Activated T-cell treated with anti-CD3 and anti-CD28 coated beads for 48 hours (primary cell): ENCODE measurements at places on chromosomes 12 and 14.

DNA sequence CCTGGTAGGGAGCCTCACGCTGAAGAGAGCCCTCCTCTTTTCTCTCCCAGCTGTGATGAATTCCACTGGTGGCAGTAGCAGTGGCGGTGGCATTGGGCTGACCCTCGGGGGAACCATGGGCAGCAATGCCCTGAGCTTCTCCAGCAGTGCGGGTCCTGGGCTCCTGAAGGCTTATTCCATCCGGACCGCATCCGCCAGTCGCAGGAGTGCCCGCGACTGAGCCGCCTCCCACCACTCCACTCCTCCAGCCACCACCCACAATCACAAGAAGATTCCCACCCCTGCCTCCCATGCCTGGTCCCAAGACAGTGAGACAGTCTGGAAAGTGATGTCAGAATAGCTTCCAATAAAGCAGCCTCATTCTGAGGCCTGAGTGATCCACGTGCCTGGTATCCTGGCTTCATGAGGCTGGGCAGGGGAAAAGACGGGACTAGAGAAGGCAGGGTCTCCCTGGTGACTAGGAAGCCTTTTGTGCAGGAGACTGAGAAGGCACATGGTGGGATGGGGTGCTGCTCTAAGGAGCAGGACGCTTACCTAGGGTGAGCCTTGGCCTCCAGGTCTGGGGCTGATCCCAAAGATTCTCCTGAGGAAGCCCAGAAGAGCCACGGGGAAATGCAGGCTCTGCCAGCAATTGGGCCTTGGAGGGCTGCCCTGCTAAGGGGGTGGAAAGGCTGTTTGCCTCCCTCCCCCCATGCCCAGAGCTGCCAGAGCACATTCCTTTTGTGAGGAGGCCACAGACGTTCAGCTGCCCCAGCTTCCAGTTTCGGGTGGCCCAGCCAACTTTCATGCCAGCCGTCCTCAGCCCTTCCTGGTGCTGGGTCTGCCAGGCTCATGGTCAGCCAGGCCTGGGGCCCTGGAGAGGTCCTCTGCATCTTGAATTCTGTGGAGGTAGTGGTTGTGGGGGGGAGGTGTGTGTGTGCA is 15.8 kb downstream of the KRT7 start:
- DNase-seq = no peak

DNA sequence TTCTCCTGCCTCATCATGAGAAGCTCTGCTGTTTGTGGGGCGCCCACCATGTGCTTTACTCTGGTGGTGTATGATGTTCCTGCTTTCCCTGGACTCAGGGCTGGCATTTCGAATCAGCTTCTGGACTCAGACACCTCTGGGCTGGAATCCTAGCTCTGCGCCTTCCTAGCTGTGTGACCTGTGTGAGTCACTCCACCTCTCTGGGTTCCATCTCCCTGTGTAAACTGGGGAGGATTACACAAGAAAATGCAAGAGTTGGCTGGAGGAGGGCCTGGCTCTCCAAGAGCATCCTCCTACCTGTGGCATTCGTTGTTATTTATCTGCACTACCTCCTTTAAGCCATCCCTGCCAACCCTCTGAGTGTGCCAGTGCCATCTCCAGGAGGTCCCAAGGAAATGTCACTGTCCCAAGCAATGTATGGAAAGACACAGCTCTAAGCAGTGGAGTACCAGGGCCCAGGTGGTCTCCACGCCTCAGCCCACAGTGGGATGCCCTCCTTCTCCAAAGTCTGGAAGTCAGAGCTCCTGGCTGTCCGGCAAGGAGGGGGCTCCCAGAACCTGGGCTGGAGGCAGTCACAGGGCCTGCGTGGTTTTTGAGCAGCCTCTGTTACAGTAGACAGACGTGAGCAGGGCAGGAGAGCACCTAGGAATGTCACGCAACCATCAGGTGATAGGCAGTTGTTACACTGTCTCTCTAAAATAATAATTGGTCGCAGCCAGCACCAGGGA is 7.3 kb upstream of the TNFAIP2 start:
- DNase-seq = no peak

DNA sequence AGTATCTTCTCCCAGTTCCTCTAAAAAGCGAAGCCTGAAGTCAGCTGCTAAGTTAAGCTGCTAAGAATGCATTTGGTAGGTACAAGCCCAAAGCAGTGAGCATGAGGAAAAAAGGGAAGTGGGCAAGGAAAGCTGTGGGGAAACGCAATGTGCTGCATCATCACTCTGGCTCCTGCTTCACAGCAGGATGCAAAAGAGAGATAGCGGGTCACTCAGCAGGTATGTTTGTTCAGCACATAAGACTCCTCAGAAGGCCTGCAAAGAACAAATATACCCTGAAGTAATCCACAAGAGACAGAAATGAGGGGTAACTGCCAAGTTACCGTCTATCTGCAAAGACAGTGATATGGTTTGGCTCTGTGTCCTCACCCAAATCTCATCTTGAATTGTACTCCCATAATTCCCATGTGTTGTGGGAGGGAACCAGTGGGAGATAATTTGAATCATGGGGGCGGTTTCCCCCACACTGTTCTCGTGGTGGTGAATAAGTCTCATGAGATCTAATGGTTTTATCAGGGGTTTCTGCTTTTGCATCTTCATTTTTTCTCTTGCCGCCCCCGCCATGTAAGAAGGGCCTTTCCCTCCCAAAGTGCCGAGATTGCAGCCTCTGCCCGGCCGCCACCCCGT is 127.4 kb upstream of the EGLN3 start:
- no peak for DNase-seq

- no peak for DNase-seq
These were observed 417.6 kb downstream of the NOVA1 start for GRCh38 chr14:26180221-26180620.

- no peak for DNase-seq
These were observed 3.0 kb downstream of the FOXJ2 start for GRCh38 chr12:8035440-8036010.
